GF-D8 (cell line): ENCODE measurements at places on chromosomes 6 and 20.

DNA sequence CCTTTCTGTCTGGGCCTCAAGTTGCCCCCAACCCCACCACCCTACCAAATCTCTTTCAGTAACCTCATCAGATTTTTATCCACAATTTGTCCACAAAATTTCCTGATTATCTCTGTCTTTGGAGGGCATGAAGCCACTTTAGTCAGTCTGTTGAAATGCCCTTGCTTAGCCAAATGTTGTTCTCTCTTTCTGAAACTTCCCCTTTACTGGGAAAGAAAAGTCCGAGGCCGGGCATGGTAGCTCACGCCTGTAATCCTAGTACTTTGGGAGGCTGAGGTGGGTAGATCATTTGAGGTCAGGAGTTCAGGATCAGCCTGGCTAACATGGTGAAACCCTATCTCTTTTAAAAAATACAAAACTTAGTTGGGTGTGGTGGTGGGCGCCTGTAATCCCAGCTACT is 33.8 kb downstream of the TOMM6 start:
- no peak for DNase-seq

DNA sequence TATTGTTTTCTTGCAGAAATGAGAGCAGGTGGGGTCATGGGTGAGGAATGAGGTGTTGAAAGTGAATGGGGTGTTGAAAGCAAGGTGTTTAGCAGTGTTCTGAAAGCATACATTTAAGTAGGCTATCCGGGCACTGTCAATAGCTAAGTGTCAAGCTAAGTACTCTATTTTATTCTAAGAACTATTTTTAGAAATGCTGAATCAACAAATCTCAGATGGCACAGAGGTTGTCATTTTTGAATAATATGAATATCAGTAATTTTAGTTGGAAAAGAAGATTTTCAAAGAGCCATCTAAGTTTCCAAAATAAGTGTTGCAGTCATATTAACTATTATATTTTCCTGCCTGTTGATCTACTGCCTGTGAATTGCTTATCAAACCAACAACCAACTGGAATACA is 21.7 kb upstream of the SLC17A3 start:
- DNase-seq = no peak

DNA sequence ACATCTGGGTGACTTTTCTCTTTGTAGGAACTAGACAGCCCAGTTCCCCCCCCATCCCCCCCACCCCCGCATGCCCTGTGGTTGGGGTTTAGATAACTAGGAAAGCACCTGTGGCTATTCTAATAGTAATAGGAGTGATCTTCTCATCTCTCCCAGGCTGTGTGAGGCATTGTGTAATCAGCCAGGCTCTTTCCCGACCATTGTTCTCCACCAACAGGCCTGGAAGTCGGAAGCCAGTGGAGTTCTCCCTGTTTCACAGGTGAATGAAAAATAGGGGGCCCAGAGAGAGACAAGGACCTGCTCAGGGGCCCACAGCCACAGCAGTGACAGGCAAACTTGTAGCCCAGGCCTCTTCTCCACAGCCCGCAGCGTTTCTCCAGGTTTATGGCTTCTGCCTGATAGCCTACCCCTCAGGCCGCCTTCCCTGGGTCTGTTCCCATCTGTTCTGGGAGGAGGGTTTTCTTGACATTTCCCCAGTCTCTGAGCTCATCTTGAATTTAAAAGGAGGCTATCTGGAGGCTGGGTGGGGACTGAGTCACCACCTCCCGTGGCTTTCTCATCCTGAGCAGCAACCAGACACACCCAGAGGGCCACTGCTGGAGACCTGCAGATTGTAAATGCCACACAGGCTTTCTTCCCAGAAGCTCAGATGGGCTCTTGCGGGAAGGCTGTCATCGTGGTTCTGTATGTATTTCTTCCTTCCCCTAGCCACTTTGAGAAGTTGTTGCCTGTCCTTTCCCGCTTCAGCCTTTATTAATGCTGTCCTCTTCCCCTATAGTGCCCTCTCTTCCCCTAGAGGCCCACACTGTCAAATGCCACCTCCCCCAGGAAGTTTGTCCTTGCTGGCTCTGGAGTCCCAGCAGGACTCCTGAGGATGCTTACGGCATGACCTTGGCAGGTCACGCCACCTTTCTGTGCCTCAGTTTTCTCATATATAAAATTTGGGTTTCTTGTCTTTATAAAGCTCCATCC is 75.9 kb upstream of the MYL9 start:
- DNase-seq = no peak

DNA sequence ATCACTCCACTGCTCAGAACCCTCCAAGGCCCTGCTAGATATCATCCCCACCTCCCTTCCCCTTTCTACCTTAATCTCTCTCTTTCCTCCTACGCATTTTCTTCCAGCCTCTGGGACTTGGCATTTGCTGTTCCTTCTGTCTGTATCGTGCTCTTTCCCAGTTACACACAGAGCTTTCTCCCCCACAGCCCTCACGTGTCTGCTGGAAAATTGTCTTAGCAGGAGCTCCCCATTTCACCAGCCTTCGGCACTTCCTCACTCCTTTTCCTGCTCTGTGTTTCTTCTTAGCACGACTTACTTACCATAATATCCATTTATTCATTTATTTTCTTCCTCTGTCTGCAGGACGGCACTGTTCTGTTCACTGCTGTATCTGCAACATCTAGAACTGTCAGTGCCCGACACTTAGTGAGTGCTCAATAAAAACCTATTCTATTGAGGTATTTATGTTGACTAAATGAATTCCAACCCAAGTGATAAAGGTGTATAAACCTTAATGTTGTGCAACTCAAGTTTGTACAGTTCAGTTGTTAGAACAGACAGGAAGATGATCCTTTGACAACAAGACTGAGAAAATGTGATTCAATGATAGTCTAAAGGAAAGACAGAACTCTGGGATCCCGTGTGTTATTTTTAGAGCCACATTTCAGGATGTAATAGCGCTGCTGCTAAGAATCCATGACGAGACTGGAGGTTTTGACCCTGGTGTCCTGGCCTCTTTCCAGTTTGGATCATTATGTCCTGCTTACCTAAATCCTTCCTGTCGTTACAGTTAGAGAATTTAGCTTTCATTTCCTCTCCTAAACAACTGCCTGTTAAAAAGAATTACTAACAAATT is 170.1 kb upstream of the LAMP5 start:
- DNase-seq = no peak

- no peak for DNase-seq
These were observed 60.8 kb downstream of the TGM2 start for GRCh38 chr20:38104285-38104684.

DNA sequence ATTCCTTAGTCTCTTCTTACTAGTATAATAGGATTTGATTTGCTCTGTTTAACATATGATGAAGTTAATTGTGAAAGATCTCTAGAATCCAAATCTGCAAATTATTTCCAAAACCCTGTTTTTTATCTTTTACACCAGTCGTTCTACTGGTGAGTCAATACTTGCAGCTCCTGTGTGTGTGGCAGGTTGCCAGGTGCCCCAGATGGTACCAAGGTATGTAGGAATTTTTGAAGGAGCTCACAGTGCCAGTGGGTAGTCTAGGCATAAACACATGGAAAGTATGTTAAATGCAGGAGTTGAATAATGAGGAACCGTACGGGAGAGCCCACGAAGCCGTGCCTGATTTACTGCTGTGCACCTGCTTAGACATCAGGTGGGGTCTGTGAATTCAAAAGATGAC is 192.2 kb downstream of the FARS2 start:
- DNase-seq = no peak

GRCh38 chr6:42380228-42380979 is 71.3 kb downstream of the TRERF1 start:
- no peak for DNase-seq
